Smooth muscle cell of the coronary artery (primary cell): ENCODE measurements at places on chromosomes 7 and 10. TPM values are rescaled to one million over a fixed set of nuclear protein-coding genes. Genes with fewer than 3 reads are reported as not detected.

The RADIL gene
- 0.38 TPM in 1 of 2 replicates, not detected in the other for total RNA-seq

The AASS gene
- 23.1 and 34.9 TPM in 2 replicates for total RNA-seq

The ANXA7 gene
- total RNA-seq, result 82.7 and 89.0 TPM in 2 replicates

The ANKRD61 gene
- total RNA-seq, result 0.15 and 0.35 TPM in 2 replicates

The FAM131B gene
- 0.98 and 2.7 TPM in 2 replicates for total RNA-seq

The MRC1 gene
- total RNA-seq, result 0.12 TPM in 1 of 2 replicates, not detected in the other

The SFXN4 gene
- total RNA-seq, result 6.9 and 8.0 TPM in 2 replicates

The OR2A1 gene
- 0.08 and 0.12 TPM in 2 replicates for total RNA-seq

The RELN gene
- 0.08 and 1.5 TPM in 2 replicates for total RNA-seq

The FAM25G gene
- not detected in 2 replicates for total RNA-seq

The GARIN1A gene
- total RNA-seq, result 0.53 and 0.82 TPM in 2 replicates

The ANTXRL gene
- total RNA-seq, result not detected in 2 replicates

The ADRA2A gene
- total RNA-seq, result 2.9 TPM in 1 of 2 replicates, not detected in the other

The NOS3 gene
- 0.53 and 1.3 TPM in 2 replicates for total RNA-seq

The SYT15B gene
- total RNA-seq, result 0.30 TPM in 1 of 2 replicates, not detected in the other

The GIMAP7 gene
- total RNA-seq, result 0.12 TPM in 1 of 2 replicates, not detected in the other

The SLC26A5 gene
- total RNA-seq, result not detected in 2 replicates

The SPDYE11 gene
- not detected in 2 replicates for total RNA-seq

The PIP4K2A gene
- total RNA-seq, result 15.2 and 56.9 TPM in 2 replicates

The LRRD1 gene
- under 0.01 TPM in 1 of 2 replicates, not detected in the other for total RNA-seq

The RHOBTB1 gene
- total RNA-seq, result 13.9 and 30.4 TPM in 2 replicates

The SLC18A3 gene
- under 0.01 TPM in 1 of 2 replicates, not detected in the other for total RNA-seq

The EN2 gene
- under 0.01 TPM in 1 of 2 replicates, not detected in the other for total RNA-seq

The OPN1SW gene
- total RNA-seq, result not detected in 2 replicates

The VPS50 gene
- total RNA-seq, result 21.5 and 31.2 TPM in 2 replicates

The C10orf105 gene
- total RNA-seq, result under 0.01 and 0.12 TPM in 2 replicates

The KCNH2 gene
- total RNA-seq, result 0.08 TPM in 1 of 2 replicates, not detected in the other

The TMEM178B gene
- total RNA-seq, result 0.08 and 0.12 TPM in 2 replicates

The PTN gene
- 1.6 and 9.3 TPM in 2 replicates for total RNA-seq

The FGFR2 gene
- 0.23 TPM in 1 of 2 replicates, not detected in the other for total RNA-seq

The GATA3 gene
- 0.08 TPM in 1 of 2 replicates, not detected in the other for total RNA-seq

The ATRNL1 gene
- total RNA-seq, result 0.23 and 1.4 TPM in 2 replicates

The CPN1 gene
- not detected in 2 replicates for total RNA-seq

The ARHGEF35 gene
- 2.0 and 6.1 TPM in 2 replicates for total RNA-seq

The OR2A12 gene
- not detected in 2 replicates for total RNA-seq

The DDC gene
- not detected in 2 replicates for total RNA-seq

The TFR2 gene
- total RNA-seq, result under 0.01 and 0.08 TPM in 2 replicates

The GHRHR gene
- total RNA-seq, result not detected in 2 replicates

The HECW1 gene
- total RNA-seq, result 2.2 TPM in 1 of 2 replicates, not detected in the other

The MGAM2 gene
- total RNA-seq, result not detected in 2 replicates

The SPDYE16 gene
- 0.12 and 0.15 TPM in 2 replicates for total RNA-seq

The UPK3BL2 gene
- 1.3 and 2.2 TPM in 2 replicates for total RNA-seq

The PTF1A gene
- total RNA-seq, result not detected in 2 replicates

The DGKI gene
- 1.4 and 2.9 TPM in 2 replicates for total RNA-seq

The HYAL4 gene
- not detected in 2 replicates for total RNA-seq

The SRRM3 gene
- 0.23 and 0.53 TPM in 2 replicates for total RNA-seq

The PDE6C gene
- total RNA-seq, result not detected in 2 replicates

The PIP gene
- total RNA-seq, result not detected in 2 replicates

The PLEKHS1 gene
- total RNA-seq, result not detected in 2 replicates
